ENCODE measurements at places on chromosomes 5 and 9.

DNA sequence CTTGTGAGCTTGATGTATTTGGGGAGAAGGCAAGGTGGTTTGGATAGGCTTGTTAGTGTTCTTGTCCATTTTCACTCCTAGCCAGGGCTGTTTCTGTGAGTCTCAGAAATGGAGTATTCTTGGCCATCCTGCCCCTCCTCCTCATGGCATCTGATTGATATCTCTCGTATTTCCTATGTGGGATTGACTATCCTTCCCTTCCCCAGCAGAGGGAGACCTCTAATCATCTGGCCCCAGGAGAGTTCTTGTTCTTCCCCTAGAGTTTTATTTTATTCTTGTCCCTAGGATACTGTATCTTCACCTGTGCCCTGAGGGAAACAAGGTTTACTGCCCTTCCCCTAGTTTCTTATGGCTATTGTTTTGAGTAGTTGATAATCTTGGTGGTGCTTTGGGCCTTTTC, 114.4 kb downstream of the VPS13A start:
- no peak for DNase-seq

GRCh38 chr5:142314109-142314508, 10.7 kb downstream of the SPRY4 start:
- DNase-seq: no peak

- DNase-seq: no peak
Observed at GRCh38 chr5:137303509-137303908, 195.6 kb downstream of the SPOCK1 start.

DNA sequence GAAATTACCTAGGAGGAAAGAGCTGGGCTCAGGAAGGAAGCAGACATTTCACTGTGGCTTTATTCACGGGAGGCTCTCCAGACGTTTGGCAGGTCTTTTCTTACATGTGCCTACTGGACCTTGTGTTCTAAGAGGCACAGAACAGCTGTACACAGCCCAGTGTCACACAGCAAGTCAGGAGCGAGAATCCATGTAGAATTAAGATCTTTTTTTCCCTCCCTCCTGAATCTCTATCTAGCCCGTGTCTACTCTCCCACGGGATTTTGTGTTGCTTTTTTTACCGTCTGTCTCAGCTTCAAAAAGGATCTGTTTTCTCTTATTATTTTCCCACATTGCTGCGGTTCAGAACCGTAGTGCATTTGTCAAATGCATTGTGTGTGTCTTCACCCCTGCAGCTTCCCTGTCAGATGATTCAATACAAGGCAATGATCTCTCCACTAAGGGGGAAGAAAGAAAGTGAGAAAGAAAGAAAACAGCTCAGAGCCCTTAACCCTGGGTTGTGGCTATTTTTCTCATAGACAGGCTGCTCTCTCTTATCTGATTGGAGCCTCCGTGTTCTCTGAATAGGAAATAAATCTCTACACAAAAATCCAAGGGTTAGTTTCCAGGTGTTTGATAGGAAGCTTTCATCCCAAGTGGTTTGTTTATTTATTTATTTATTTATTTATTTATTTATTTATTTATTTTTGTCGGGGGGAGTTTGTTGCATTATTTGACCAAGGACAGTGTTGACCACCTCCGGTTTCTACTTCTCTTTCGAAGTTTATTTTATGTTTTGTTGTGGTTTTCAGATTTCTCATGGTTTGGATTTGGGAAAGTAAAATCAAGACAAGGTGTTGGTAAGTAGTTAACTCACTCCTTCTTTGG, 191.0 kb downstream of the NTRK2 start:
- DNase-seq: no peak

DNA sequence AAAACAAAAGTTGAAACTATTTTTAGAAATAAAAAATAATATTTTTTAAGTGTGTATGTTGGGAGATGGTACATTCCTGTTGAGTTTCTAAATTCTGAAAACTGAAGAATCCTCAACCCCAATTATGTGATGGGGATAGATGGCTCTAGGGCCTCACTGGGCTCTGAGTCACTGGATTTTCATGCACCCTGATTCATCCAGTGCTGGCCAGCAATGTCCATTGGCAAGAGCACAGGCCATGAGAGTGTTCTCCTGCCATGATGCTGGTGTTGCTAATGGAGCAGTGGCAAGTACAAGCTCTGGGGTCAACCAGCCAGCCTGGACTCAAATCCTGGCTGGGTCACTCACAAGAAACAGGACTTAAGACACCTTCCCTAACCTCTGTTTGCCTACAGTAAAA, 23.3 kb downstream of the SMIM23 start:
- DNase-seq: no peak

GRCh38 chr9:120265791-120266190, 314.2 kb downstream of the CDK5RAP2 start:
- DNase-seq: no peak

- no peak for DNase-seq
Observed at GRCh38 chr9:17509701-17510100, 69.2 kb upstream of the SH3GL2 start.

GRCh38 chr5:152358861-152359568, 46.1 kb downstream of the NMUR2 start:
- no peak for DNase-seq

GRCh38 chr9:22241024-22241423, 205.6 kb upstream of the DMRTA1 start:
- no peak for DNase-seq

DNA sequence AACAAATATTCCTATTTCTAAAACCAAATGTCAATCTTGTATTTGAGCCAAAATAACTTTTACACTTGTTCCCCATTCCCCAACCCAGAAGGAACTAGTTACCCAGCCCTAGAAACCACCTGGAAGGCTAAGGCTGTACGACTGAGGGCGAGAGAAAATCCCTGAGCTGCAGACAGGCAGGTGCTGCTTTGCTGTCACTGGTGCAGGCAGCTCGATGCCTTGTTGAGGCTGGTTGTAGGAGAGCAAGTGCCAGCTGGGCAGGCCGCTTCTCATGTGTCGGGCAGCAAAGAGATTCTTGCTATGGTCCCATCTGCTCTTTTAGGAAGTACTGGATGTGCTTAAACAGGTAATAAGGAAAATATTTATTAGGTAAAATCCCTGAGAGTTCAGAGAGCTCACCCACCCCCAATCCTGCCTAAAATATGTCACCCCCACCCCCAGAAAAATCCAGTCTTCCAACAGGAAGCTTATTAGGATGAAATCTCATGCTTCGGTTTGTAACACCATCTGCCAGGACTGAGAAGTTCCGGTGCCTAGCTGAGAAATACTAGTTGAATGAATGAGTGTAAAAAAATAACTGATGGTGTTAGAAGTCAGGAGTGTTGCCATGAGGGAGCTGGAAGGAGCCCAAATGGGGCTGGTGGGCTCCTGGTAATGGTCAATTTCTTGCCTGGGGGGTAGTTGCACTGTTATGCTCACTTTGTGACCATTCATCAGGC, 91.1 kb upstream of the DMRT1 start:
- DNase-seq: no peak

GRCh38 chr9:92293075-92293354, 482 bp downstream of the IARS1 start:
- no peak for DNase-seq

GRCh38 chr5:137320056-137321045, 178.8 kb downstream of the SPOCK1 start:
- DNase-seq: no peak

- no peak for DNase-seq
Observed at GRCh38 chr9:120970244-120970643, 43.6 kb upstream of the TRAF1 start.

DNA sequence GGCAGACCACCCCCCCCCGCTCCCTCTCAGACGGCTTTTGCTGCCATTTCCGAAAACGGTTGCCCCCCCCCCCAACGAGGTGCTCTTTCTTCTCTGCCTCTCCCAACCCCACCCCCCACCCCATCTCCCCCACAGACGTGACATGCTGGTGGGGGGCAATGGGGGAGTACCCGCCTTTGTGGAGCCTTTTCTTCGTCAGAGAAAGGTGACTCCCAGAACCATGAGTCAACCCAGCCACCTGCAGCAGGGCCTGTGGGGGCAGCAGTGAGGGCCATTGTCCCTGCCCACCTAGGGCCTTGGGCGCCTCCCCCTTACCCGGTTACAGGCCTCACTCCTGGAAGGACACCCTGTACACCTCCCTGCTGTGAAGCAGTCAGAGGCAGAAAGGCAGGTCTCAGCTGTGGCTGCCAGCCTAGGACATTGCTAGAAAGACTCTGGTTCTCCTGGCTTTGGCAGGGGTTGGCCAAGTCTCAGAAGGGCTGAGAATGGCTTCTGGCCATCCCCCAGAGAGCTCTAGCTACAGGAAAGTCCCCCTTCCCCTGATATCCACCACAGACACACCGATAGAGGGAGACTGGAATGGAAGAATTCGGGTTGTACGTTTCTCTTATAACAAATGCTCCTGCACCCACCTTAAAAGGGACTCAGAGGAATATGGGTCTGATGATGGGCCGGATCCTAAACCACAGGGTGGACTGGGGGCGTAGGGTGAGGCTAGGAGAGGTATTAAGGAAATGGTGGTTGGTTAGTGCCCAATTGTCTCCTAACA, 2.2 kb downstream of the DNAJB5 start:
- DNase-seq: no peak

GRCh38 chr9:113857875-113858274, 18.2 kb upstream of the ZNF618 start:
- DNase-seq: no peak

DNA sequence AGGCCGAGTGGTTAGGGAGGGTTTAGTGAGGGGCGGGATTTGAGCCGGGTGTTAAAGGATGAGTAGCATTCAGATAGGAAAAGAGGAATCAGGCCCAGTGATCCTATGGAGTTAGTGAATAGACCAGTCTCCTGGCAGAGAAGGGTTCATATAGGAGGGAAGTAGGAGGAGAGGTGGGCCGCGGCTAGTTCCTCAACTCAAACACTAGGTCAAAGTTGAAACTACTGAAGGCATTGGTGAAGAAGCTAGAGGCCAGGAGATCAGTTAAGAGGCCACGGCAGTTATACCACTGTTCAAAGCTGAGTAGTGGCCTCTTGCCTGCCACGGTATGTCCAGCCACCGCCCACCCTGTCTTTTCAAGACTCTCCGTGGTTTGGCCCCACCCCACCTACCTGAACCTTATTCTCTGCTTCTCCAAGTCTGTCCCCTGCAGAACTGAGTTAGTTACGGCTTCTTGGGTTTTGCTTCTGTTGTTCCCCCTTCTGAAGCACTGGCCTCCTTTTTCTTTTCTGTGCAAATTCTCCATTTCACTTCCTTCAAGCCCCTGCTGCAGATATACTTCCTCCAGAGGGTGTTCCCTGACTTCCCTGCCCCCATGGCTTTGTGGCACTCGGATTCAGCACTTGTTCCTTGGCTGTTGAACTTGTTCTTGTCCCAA, 1.8 kb downstream of the ZBTB34 start:
- no peak for DNase-seq

DNA sequence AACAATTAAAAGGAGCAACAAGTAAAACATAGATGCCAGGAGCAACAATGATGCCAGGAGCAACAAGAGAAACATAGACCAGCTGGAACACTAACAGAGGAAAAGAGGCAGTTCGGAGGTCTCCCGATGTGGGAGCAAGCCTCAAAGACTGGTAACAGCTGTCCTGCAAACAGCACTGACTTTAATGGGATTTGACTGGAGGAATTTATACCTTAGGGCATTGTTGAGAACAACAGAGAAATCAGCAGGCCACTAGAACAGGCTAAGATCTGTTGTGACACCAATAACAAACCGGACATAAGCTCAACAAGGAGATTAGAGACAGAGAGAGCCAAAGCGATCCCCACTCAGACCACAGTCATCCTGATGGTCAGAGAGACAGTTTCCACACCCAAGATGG, 11.8 kb upstream of the SYK start:
- DNase-seq: no peak

- DNase-seq: no peak
Observed at GRCh38 chr5:107794741-107795140, 124.0 kb upstream of the EFNA5 start.
